Right lung (tissue), 10 donors: ENCODE measurements at places on chromosomes 16 and 17. TPM values are rescaled to one million over a fixed set of nuclear protein-coding genes. Genes with fewer than 3 reads are reported as not detected.

C16orf46 gene
- 2.5 TPM for polyA plus RNA-seq

CNGB1 gene
- polyA plus RNA-seq: 0.09 TPM

PLSCR3 gene
- 57.6 TPM for polyA plus RNA-seq

MYCBPAP gene
- 7.0 TPM for polyA plus RNA-seq

PPL gene
- polyA plus RNA-seq: 33.1 TPM

MYLK3 gene
- 0.59 TPM for polyA plus RNA-seq

CENPN gene
- polyA plus RNA-seq: 15.5 TPM

CX3CL1 gene
- 8.4 TPM for polyA plus RNA-seq

MYH2 gene
- polyA plus RNA-seq: not detected

FKBP10 gene
- 142 TPM for polyA plus RNA-seq

MYL4 gene
- polyA plus RNA-seq: 86.3 TPM

PRAC1 gene
- polyA plus RNA-seq: not detected

KRTAP9-2 gene
- not detected for polyA plus RNA-seq

NPIPA8 gene
- polyA plus RNA-seq: 3.3 TPM

CPNE7 gene
- polyA plus RNA-seq: 0.26 TPM

MT1F gene
- polyA plus RNA-seq: 11.0 TPM

ADGRG1 gene
- 19.3 TPM for polyA plus RNA-seq

SLC4A1 gene
- polyA plus RNA-seq: 9.2 TPM

RUNDC3A gene
- polyA plus RNA-seq: 2.0 TPM

TEKT1 gene
- polyA plus RNA-seq: 9.4 TPM

EVI2B gene
- polyA plus RNA-seq: 3.6 TPM

HEATR3 gene
- polyA plus RNA-seq: 22.7 TPM

ITGAX gene
- polyA plus RNA-seq: 1.6 TPM

IL17C gene
- polyA plus RNA-seq: not detected

ANKS3 gene
- polyA plus RNA-seq: 33.0 TPM
